Right lobe of liver (tissue), 6 donors: ENCODE measurements at places on chromosomes 1 and 21. TPM values are rescaled to one million over a fixed set of nuclear protein-coding genes. Genes with fewer than 3 reads are reported as not detected.

The KIF26B gene
- 0.31 TPM for total RNA-seq

The MPC2 gene
- 85.2 TPM for total RNA-seq

The RIPK4 gene
- total RNA-seq = 13.6 TPM

The CAPN8 gene
- total RNA-seq = not detected

The S100A8 gene
- 40.5 TPM for total RNA-seq

The ACTL8 gene
- total RNA-seq = not detected

The HSPA6 gene
- total RNA-seq = 3.1 TPM

The SMPDL3B gene
- total RNA-seq = 0.14 TPM

The EXTL1 gene
- total RNA-seq = 0.19 TPM

GRCh38 chr1:233478611-233479010 lies 135.3 kb upstream of the KCNK1 start:
- H3K4me3 ChIP-seq = no peak overlapping the region
- H3K27ac ChIP-seq = peak overlapping the region; percentile 71
- H3K27me3 ChIP-seq = no peaks in the 10 kb centered on the region
- peak; percentile 60 for DNase-seq
- H3K36me3 ChIP-seq = no peaks in the 10 kb centered on the region

DNA sequence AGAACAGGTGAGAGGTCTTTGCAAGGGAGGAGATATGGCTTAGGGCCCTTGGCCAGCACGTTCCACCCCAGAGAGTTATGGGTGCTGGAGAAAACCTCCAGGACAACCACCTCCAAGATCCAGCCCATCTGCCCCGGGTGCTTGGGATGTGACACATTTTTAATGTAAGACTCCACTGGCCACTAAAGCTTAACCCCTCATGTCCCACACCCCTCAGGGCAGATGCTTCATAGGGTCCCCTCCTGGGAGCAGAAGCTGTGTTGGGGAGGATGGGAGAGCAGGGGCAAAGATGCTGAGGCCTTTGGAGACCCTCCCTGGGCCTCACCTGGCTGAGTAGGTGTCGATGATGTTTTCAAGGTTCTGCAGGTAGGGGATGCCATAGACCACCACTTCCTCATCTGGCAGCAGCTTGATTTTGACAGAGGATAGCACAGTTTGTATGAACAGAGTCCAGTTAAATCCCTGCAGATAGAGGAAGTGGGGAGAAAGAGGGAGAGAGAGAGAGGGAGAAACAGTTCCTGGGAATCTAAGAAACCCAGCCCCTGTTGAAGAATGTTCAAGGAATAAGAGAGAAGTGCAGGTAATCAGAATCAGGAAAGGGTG lies 11.9 kb downstream of the PRXL2B start:
- H3K27ac ChIP-seq = no peak overlapping the region
- no peak for DNase-seq
- no peak overlapping the region for H3K4me3 ChIP-seq
- H3K4me1 ChIP-seq = no peaks in the 10 kb centered on the region
- no peaks in the 10 kb centered on the region for H3K36me3 ChIP-seq

- H3K4me3 ChIP-seq = no peak overlapping the region
- H3K27ac ChIP-seq = no peak overlapping the region
- DNase-seq = peak; percentile 20
- H3K4me1 ChIP-seq = no peaks in the 10 kb centered on the region
- peaks cover 33% of the 10 kb centered on the region for H3K36me3 ChIP-seq
Observed at GRCh38 chr21:44858791-44859190, 14.7 kb downstream of the PTTG1IP start.

DNA sequence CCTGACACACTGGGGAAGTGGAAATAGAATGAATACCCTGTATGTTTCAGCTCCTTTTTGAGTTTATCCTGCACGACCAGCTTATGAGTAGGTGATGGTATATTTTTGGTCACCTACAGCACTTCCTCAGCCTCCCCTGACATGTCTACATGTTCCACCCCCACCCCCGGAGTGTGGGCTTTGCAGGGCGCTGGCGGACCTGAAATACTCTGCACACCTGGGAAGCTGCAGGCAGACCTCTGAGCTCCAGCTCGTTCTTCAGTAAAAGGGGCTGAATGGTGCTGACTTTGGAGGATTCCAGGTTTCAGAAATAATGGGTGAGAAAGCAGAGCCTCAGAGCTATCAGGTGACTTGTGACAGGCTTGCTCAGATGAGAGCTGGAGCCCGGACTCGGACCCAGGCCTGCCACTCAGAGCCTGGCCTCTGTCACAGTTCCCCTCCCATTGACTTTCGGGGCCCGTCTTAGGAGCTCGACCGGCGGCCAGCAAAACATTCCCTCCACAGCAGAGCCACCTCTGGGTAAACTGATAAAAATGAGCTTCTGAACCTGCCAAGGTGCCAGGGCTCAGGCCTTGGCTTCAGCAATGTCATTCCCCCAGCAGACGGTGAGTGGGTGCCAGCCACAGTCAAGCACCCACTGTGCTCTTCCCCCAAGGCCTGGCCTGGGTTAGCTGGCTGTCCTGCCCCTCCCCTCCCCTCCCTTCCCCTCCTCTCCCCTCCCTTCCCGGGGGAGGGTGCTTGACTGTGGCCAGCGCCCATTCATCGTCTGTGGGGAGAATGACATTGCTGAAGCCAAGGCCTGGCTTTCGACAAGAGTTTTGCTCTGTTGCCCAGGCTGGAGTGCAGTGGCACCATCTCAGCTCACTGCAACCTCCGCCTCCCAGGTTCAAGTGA lies 30.1 kb downstream of the DOP1B start:
- no peaks in the 10 kb centered on the region for H3K27me3 ChIP-seq
- H3K4me1 ChIP-seq = no peaks in the 10 kb centered on the region
- DNase-seq = no peak
- H3K27ac ChIP-seq = no peak overlapping the region

GRCh38 chr1:152479792-152480595 lies 30.6 kb upstream of the LCE5A start:
- no peak for DNase-seq
- H3K4me3 ChIP-seq = no peak overlapping the region
- H3K27ac ChIP-seq = no peak overlapping the region
- H3K36me3 ChIP-seq = no peaks in the 10 kb centered on the region
- no peaks in the 10 kb centered on the region for H3K4me1 ChIP-seq

GRCh38 chr1:203516184-203516583 lies 22.2 kb downstream of the OPTC start:
- H3K4me3 ChIP-seq = no peak overlapping the region
- H3K36me3 ChIP-seq = no peaks in the 10 kb centered on the region
- no peak overlapping the region for H3K27ac ChIP-seq
- no peaks in the 10 kb centered on the region for H3K27me3 ChIP-seq
- DNase-seq = no peak

DNA sequence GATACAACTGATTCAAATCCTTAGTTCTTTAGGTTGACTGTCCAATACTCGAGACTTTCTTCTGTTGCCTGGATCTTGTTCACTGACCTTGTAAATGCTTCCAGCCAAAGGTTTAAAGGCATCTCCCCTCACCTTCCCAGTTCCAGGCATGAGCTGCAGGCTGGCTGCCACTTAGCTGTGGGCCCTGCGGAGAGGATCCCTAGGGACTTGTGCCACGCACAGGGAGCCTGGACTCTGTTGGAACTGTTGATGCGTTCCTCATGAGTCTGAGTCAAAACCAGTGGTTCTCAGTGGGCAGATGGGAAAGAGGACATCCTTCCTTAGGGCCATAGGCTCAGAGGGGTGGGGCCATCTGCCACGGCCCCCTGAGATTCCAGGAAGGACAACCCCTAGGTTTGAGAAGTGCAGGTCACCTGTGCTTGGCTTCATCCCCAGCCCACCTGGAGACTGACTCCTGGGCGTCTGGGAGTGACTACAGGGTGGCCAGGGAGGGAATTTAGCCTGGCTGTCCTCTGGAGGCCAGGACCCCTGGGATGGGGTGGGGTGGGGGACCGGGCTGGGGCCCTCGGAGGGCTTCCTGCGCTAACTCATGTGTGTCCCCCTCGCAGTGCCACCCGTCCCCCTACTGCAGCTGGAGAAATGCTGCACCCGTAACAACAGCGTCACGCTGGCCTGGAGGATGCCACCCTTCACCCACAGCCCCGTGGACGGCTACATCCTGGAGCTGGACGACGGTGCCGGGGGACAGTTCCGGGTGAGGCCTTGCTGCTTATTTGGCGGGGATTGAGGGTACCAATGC lies 37.6 kb upstream of the GNPAT start:
- no peak overlapping the region for H3K27ac ChIP-seq
- no peaks in the 10 kb centered on the region for H3K4me1 ChIP-seq
- DNase-seq = no peak
- no peak overlapping the region for H3K4me3 ChIP-seq
- H3K27me3 ChIP-seq = no peaks in the 10 kb centered on the region
- H3K36me3 ChIP-seq = no peaks in the 10 kb centered on the region

DNA sequence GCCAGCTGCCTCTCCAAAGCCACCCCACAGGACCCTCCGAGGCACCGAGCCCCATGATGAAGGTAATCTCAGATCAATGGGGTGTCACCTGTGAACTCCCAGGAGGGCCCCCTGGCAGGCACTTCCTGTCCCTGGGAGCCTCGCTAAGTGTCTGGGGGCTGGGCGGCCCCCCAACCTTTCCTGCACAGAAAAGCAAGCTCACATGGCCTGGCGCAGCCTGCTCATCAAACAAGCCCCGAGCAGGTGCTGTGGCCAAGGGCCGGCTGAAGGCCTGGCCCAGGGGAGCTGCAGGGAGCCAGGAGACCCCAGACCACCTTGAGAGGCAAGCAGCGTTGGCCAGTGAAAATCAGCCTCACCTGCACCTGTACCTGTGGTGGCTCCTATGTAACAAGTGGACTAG lies 2.9 kb downstream of the RIPK4 start:
- H3K27me3 ChIP-seq = no peaks in the 10 kb centered on the region
- no peak for DNase-seq
- no peak overlapping the region for H3K4me3 ChIP-seq
- H3K27ac ChIP-seq = no peak overlapping the region
- H3K4me1 ChIP-seq = peaks cover 64% of the 10 kb centered on the region

- H3K27ac ChIP-seq = peak within 1 kb of the TSS; percentile 80
- DNase-seq = peak; percentile 97
- no peaks in the 10 kb centered on the region for H3K4me1 ChIP-seq
Observed at GRCh38 chr1:151372058-151372934, at the start of gene SELENBP1. Gene SELENBP1, minus strand, starts transcription at chr1:151372705. Its CDS starts 64 bp downstream, at chr1:151372641.

- H3K27ac ChIP-seq = no peak overlapping the region
- no peak overlapping the region for H3K4me3 ChIP-seq
- no peaks in the 10 kb centered on the region for H3K27me3 ChIP-seq
- no peaks in the 10 kb centered on the region for H3K36me3 ChIP-seq
Observed at GRCh38 chr21:28100366-28100765, 892.3 kb downstream of the LTN1 start.

DNA sequence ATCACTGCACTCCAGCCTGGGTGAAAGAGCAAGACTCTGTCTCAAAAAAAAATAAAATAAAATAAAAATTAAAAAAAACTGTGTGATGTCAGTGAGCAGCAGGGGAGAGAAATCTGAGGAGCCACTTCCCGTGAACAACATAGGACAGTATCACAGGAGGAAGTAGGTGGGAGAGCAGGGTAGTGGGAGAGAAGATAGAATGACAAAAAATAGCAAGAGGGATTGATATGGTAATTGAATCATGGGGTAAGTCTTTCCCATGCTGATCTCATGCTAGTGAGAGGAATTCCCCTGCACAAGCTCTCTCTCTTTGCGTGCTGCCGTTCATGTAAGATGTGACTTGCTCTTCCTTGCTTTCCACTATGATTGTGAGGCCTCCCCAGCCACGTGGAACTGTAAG lies 81.6 kb upstream of the PBX1 start:
- H3K36me3 ChIP-seq = no peaks in the 10 kb centered on the region
- H3K4me3 ChIP-seq = no peak overlapping the region
- H3K4me1 ChIP-seq = no peaks in the 10 kb centered on the region
- no peaks in the 10 kb centered on the region for H3K27me3 ChIP-seq
- DNase-seq = no peak
- no peak overlapping the region for H3K27ac ChIP-seq

GRCh38 chr21:35730325-35730724 lies 330.0 kb downstream of the SETD4 start:
- no peak overlapping the region for H3K4me3 ChIP-seq
- no peak overlapping the region for H3K27ac ChIP-seq

GRCh38 chr1:38207275-38207674 lies 160.7 kb upstream of the POU3F1 start:
- H3K27ac ChIP-seq = no peak overlapping the region
- DNase-seq = no peak
- H3K4me1 ChIP-seq = no peaks in the 10 kb centered on the region
- no peaks in the 10 kb centered on the region for H3K36me3 ChIP-seq

DNA sequence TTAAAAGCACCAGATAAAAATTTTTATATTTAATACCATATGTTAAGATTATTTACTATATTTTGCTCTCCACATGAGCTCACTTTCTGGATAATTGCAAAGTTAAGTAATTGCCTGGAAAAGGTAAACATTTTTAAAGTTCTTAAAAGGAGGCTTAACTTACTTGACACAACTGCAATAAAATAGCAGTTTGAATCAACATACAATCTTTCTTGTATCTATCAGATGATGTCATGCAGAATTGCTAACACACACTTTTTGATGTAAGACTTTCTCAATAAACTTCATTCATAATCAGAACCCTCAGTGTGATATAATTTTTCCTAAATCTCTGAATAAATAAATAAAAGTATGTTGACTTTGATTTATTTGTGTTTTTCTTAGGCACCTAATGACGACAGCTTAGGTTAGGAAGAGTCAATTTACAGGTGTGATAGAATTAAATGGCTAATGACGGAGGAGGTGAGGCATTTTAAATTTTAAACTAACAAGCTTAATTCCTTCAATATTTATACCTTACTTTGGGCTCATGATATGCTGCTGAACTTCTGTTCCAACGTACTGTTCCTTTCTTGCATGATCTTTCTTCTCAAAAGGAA lies 99.5 kb downstream of the LYPLAL1 start:
- H3K36me3 ChIP-seq = no peaks in the 10 kb centered on the region
- H3K4me3 ChIP-seq = no peak overlapping the region
- no peaks in the 10 kb centered on the region for H3K27me3 ChIP-seq
- H3K27ac ChIP-seq = no peak overlapping the region
- DNase-seq = no peak
